ENCODE measurements at places on chromosomes 7 and 10. TPM values are rescaled to one million over a fixed set of nuclear protein-coding genes. Genes with fewer than 3 reads are reported as not detected.

DNA sequence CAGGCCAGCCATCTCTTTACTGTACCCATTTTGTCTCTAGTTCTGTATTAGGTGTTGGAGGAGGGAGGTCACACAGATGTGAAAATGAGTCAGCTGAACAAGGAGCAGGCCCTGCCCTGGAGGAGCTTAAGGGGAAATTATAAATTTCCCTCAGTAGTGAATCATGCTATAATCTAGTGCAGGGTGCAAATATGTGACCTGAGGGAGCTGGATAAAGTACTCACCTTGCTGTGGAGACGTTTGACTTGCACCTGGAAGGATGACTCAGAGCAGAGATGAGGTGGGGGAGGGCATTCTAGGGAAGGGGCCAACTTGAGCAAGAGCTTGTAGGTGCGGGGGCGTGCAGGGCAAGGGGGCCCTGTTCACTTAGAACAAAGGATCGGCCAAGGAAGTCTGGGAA lies 610.6 kb downstream of the SDK1 start:
- DNase-seq, result no peak

DNA sequence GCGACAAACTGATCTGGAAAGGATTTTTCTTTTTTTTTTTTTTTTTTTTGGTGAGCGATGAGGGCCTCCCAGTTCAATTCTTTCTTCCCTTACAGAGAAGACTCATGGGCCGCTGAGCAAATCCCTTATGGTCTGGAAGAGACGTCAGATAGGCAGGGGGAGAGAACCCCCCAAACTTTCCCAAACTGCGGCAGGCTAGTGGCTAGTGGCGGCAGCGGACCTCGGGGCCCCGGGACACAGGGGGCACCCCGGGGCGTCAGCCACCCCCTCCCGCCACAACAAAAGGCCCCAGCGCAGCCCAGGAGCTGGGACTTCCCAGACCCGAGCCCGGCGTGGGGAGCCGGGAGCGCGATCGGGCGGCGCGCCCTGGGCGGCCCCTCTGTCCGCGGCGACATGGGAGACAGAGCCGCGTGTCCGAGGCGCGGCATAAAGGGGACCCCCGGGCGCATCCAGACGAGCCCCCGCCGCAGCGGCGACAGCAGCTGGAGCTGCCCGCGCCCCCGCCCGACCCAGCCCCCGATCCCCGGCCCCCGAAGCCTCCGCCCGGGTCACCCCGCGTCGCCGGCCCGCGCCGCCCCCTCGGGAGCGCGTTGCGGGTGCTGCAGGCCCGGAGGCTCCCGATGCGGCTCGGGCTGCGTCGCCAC lies 755 bp downstream of the FAM171A1 start:
- peak; percentile 40 for DNase-seq

GRCh38 chr10:91378061-91378460 lies 32.1 kb upstream of the HECTD2 start:
- peak; percentile 19 for DNase-seq

DNA sequence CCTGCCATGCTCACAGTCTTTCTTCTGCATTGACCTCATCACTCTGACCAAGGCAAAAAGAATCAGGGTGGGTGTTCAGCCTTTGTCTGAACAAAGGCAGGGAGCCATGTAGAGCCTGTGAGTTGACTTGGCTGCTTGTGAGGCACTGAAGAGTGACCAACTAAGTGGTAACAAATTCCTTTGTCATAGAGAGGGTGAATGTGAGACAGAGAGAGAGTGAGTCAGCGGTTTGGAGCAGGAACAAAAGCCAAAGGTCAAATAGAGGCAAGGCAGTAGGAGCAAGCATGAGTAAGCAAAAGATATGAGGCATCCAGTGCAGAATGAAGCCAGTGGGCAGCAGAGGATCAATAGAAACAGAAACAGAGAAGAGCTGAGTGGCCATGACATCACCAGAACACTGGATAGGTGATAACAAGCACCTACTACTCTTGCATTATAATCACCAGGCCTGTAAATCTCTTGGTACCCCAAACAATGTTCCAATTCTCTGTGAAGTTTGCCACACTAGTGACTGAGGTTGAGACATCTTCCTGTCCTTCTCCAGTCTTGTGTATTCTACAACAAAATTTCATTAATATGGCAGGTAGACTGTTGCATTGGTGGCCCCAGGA lies 116.2 kb upstream of the LAMB4 start:
- no peak for DNase-seq

HSPA12A gene
- total RNA-seq, result 0.40 TPM

ATG9B gene
- total RNA-seq, result 4.6 TPM

DNA sequence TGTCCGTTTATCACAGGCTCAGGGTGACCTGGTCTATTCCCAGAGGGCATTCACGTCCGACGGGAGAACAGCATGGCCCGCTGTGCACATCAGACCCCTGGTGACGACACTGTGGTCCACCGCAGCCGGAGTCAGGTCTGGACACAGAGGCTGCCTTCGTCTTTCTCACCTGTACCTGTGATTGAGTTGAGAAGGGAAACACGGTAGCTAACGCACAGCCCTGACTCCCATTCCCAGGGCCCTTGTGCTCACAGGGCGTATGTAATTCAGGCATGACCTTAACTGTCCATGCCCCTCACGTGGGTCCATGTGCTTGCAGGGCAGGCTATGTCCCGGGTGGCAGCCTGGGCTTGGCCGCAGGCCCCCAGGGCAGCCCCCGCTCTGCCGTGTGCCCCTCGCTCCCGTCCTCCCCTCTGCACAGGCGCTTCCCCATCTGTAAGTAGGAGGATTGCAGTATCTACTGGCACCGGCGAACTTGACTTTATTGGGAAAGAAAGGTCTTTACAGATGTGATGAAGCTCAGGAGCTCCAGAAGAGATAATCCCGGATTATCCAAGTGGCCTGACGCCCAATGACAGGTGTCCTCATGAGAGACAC lies 221.3 kb upstream of the TCERG1L start:
- DNase-seq, result no peak

NODAL gene
- total RNA-seq, result not detected

- DNase-seq, result no peak
Observed at GRCh38 chr7:99002827-99003212, 124.5 kb downstream of the TRRAP start.

DNA sequence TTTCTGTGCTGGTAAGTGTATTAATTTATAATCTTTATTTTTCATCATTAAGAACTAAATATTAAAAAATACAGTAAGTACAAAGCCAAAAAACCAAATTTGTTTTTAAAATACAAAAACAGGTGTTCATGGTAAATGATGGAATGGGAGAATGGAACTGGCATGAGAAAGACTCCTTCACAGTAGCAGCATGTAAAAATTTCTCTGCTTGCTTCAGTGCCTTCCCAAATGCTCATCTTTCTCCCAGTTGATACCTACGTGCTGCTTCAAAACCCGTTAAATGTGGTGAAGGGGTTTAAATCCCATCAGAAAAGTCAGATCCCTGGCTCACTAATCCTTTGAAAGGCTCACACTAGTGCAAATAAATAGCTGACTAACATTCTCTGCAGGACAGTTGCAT lies 4.2 kb downstream of the RNF133 start:
- no peak for DNase-seq

MOGAT3 gene
- not detected for total RNA-seq

DNA sequence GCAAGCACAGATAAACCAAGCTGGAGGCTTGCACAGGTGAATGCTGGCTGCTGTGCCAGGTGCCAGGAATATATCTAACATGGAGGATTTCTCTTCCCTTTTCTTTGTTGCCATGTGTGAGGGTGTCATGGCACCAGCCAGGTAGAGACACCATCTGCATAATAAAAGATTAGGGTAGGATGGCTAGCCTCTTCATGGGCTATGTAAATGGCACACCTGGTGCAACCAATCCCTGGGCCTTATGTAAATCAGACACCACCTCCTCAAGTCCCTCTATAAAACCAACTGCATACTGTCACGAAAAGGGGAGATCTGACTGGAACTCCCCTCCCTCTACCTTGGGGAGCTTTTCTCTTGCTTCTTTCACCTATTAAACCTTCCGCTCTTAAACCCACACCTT lies 322.5 kb upstream of the POM121L12 start:
- no peak for DNase-seq

ACBD5 gene
- total RNA-seq, result 15.1 TPM

TMEM236 gene
- 0.07 TPM for total RNA-seq

IQUB gene
- total RNA-seq, result not detected

GRCh38 chr7:26409661-26410547 lies 118.2 kb downstream of the SNX10 start:
- DNase-seq, result no peak

- DNase-seq, result no peak
Observed at GRCh38 chr7:10632712-10633111, 341.0 kb upstream of the PHF14 start.

GRCh38 chr7:121436688-121437087 lies 40.6 kb upstream of the FAM3C start:
- DNase-seq, result no peak

GPR26 gene
- total RNA-seq, result not detected

DNA sequence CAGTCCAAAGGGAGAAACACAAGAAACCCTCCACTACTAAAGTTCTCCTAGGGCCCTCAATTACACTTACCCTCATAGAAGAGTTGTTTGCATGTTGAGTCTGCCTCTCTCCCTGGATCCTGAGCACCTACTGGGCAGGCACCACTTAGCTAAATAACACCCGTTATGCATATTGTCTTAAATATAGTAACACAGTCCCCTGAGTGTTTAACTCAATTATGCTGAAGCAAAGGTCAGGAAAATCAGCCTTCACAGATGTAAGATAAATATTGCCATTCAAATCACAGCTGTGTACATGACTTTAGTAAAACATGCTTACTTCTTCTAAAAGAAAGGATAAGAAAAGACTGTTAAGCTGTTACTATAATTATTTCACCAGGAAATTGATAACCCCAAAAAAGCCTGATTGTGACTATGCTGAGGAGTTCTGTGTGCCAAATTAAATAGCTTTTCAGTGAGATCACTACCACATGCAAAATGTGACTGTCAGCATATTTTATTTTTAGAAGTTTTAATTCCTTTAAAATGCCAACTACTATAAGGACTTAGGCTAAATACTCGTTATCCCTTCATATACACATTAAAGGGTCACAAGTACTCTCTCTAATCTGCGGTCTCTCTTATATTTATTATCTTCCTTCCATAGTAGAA lies 733.9 kb upstream of the PHF14 start:
- no peak for DNase-seq

- DNase-seq, result no peak
Observed at GRCh38 chr7:42580061-42580460, 331.8 kb downstream of the C7orf25 start.

ODAD2 gene
- 0.10 TPM for total RNA-seq

- peak; percentile 82 for DNase-seq
Observed at GRCh38 chr7:95916573-95917297, 144.4 kb downstream of the DYNC1I1 start.

- DNase-seq, result no peak
Observed at GRCh38 chr10:90321132-90321816, 536.6 kb downstream of the HTR7 start.

PAPOLB gene
- not detected for total RNA-seq

DNA sequence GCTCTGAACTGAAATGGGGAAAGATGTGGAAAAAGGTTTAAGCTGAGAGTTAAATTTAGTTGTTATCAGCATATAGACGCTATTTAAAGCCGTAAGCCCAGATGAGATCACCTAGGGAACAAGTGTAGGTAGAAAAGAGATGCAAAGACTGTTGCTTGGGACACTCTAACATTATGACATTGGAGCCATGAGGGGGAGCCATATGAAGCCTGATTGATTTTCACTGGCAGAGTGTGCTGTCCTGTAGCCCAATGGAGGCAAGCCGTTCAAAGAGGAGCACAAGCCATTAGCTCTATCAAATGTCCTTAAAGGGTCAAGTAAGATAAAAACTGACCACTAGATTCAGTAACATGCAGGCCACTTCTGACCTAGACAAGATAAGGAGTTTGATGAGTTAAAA lies 223.3 kb downstream of the TWIST1 start:
- DNase-seq, result no peak

SMKR1 gene
- 1.5 TPM for total RNA-seq

RALA gene
- 31.4 TPM for total RNA-seq

DNA sequence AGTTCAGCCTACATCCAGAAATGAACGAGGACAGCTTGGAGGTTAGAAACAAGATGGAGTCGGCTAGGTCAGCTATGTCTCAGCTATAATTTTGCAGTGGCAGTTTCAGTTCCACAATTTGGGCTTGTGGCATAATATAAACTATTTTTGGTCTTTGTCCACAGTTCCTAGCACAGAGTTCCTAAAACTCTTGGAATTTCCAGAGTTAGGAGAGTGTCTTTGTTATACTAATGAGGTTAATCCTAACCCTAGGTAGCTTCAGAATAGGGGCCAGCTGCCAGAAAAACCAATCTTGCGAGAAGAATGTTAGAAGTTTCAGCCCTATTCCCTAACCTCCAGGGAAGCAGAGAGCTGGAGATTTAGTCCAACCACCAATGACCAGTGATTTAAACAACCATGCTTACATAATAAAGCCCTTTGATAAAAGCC lies 131.9 kb downstream of the AKR1D1 start:
- no peak for DNase-seq

GRCh38 chr10:108014145-108014901 lies 849.8 kb upstream of the SORCS1 start:
- no peak for DNase-seq

ZNF365 gene
- 1.2 TPM for total RNA-seq

DNA sequence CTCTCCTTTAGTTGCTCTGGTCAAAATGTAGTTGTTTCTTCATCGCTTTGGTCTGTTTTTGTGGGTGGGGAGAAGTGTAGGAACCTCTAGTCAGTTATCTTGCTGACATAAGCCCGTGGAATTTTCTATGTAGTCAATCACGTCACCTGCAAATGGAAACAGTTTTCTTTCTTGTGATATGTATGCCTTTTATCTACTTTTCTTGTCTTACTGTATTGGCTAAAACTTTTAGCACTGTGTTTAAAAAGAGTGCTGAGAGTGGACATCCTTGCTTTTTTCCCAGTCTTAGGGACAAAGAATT lies 42.3 kb downstream of the AKR1E2 start:
- no peak for DNase-seq

- no peak for DNase-seq
Observed at GRCh38 chr10:70729763-70730357, 55.3 kb downstream of the TBATA start.

SKIDA1 gene
- 0.07 TPM for total RNA-seq

OR2A42 gene
- not detected for total RNA-seq

GRCh38 chr10:14695847-14696480 lies 78.7 kb downstream of the FAM107B start:
- DNase-seq, result no peak
